Mesenteric fat pad (tissue), 1 donor: ENCODE measurements at places on chromosomes 1 and 21. TPM values are rescaled to one million over a fixed set of nuclear protein-coding genes. Genes with fewer than 3 reads are reported as not detected.
A peak's percentile ranks its signal among the peaks of the same experiment; 100 is the strongest.

- peak; percentile 55 for DNase-seq
Measured at GRCh38 chr1:42935971-42936308, 22.7 kb downstream of the SLC2A1 start.

DNA sequence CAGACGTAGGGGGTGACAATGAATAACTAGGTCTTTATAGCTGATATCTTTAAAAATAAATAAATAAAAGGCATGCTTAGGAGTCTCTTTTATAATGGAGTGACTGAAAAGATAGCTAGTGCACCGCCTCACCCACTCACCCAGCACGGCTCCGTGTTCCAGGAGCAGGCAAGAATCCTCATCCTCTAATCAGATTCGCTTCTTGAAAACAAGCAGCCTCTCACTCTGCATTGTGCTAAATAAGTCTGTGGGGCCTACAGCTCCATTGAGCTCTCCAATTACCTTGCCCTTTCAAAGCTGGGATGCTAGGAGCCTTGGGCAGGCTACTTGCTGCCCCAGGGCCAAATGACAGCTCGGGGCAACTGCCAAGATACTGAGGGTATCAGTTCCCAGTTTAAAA, 91.5 kb downstream of the TIAM1 start:
- no peak for DNase-seq

DNA sequence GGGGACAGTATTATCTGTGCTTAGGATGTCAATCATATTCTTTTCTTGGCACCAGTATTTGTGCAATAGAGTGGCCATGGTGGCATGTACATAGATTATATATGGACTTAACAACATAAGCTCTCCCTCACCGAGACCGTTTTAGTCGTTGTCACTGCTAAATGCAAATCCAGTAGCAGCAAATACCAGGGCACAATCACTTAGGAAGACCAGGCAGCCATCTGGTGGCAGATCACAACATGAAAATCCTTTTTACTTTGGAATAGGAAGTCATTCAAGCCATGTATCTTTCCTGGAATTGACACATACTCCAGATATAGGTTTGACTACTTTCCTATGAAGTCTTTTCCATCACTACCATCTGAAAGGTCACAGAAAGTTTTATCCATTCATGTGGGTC, 53.2 kb upstream of the C1orf87 start:
- DNase-seq, result no peak

- DNase-seq, result no peak
Measured at GRCh38 chr1:50929376-50929958, 30.6 kb downstream of the FAF1 start.

DNA sequence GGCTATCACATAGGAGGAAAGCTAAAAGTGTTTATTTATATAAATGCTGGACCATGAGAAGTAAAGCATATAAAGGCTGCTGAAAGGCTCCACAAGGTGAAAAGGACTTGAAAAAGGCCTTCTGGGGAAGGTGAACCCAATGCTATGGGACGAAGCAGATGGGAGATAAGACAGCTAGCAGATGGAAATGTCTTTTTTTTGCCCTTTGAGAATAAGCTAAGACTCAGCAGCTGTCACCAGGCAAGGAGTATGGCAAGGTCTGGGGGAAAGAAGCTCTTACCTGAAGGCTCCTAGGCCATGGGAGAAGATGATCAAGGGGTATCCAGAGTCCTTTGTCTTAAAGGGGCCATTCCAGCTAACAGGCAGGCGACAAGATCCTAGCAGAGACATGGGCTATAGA, 9.9 kb downstream of the PAFAH2 start:
- DNase-seq, result no peak

DNA sequence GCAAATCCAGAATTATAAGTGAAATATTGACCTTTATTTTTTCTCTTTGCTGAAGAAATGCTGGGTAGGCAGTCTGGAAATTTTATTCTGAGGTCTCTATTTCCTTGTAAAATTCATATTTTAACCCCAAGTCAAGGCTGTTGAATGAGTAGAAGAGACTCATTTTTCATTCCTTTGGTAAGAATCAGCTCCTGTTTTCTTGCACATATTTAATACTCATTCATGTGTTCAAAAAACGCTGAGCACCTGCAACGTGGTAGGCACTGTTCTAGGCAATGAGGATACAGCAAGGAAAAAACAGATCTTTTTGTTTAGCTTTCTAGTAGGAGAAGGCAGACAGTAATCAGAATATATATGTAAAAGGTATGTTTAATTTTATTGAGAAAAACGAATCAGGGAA, 1.5 kb downstream of the PRKAA2 start:
- no peak for DNase-seq

DNA sequence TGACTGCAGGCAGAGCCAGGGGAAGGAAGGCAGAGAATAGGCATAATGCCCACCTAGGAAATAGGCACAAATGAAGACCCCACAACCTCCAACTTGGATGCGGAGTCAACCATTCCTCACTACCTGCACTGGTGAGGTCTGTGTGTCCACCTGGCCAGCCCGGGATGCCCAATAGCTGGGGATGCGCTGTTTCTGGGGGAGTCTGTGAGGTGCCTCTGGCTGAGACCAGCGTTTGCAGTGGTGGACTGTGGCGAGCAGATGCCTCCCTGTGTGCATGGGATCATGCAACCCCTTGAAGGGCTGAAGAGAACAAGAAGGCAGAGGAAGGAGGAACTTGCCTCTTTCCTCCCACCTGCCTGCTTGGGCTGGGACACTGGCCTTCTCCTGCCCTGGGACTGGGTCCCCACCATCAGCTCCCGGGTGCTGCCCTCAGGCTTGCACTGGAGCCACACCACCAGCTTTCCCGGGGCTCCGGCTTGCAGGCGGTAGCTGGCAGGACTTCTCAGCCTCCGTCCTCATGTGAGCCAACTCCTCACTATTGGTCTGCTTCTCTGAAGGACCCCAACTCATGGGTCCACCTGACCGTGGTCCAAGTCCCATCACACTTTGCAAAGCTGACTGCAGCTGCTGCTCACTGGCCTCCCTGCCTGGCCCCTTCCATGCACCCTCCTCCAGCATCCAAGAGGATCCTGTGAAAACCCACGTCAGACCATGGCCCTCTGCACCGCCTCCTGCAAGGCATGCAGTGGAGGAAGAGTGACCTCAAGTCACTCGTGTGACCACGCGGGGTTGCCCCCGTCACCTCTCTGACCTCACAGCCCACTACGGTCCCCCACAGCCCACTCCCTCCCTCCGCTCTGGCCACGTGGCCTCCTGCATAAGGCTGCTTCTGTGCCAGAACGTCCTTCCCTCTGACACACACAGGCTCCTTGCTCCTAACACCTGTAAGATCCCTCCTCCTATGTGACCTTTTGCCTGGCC, 2.7 kb upstream of the PDE9A start:
- no peak for DNase-seq

DNA sequence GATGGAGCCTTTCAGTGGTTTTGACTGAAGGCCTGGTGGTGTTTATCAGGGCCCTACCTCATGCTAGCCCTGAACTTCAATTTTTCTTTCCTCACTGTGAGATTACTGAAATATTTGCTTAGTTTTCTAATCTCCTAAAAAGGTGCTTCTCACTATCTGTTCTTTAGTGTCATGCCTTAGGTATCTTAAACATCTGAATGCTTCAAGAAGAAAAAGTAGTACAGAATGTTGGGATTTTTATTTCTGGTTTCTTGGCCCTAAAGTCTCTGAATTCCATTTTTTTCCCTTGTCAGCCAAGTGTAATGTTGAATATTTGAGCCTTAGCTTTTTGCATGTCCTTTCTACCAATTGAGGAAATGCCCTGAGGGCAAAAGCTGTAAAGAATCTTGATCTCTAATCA, 47.9 kb upstream of the PRKACB start:
- no peak for DNase-seq

- no peak for DNase-seq
Measured at GRCh38 chr1:27097484-27097917, 57.4 kb downstream of the SLC9A1 start.

DNA sequence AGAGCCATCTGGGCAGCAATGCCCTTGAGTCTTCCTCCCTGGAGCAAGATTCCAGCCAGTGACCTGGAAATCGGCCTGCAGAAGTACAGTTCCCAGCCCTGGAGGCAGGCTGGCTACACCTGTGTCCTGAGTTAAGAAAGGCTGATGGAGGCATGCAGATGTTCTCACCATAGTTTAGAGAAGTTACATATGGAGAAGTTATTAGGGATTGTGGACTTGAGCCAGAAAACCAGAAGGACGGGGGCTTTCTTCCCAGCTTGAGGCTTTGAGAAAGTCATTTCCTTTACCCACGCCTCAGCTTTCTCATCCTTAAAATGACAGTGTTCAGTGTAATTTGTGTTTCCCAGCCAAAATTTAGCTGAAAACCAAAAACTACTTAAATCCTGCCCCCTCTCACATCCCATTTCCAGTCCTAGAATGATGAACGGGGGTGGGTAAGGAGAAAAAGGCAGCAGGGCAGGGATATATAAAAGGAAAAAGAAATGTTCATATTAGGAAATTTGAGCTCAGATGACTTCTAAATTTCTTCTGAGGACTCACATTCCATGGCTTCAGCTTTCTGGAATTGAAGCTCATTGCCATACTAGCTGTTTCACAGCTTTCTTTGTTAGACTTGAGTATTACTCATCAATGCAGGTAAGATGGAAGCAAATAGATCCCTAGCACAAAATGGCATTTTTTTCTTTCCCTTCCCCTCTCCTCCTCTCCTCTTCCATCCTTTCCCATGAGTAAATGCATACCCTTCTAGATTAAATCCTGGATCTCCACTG, 14.4 kb upstream of the C8B start:
- no peak for DNase-seq

DNA sequence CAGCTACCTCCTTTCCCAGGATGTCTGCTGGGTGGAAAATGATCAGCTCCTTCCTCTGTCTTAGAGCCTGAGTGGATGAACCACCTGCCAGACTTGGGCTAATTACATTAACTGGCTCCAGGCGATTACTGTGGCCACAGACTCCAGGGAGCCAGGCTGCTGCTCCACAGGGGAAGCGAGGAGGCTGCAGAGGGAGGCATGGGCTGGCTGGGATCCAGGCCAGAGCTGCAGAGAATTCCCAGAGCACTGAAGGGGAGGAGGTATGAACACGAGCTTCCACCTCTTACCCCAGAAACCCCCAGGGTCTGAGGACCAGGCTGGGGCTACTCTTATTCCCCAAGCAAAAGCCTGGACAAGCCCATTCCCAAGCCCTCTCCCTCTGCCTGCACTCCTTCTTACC, 136.0 kb upstream of the KLHDC7A start:
- DNase-seq, result no peak

DNA sequence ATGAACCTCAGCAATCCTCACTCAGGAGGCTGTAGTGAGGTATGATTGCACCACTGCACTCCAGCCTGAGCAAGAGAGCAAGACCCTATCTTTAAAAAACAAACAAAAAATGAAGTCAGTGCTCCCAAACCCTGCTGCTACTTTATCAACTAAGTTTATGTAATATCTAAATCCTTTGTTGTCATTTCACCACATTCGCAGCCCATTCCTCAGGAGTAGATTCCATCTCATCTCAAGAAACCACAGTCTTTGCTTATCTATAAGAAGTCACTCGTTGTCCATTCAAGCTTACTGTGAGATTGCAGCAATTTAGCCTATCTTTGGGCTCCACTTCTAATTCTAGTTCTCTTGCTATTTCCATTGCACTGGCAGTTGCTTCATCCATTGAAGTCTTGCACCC, 44.3 kb upstream of the RGL1 start:
- no peak for DNase-seq

Gene PODN
- total RNA-seq, result 86.3 TPM

Gene PRPF38A
- total RNA-seq, result 25.9 TPM

Gene NECTIN4
- total RNA-seq, result not detected
